ENCODE measurements at places on chromosomes 7 and 10. TPM values are rescaled to one million over a fixed set of nuclear protein-coding genes. Genes with fewer than 3 reads are reported as not detected.

GRCh38 chr7:110774071-110774470, 316.9 kb upstream of the LRRN3 start:
- DNase-seq, result no peak

DNA sequence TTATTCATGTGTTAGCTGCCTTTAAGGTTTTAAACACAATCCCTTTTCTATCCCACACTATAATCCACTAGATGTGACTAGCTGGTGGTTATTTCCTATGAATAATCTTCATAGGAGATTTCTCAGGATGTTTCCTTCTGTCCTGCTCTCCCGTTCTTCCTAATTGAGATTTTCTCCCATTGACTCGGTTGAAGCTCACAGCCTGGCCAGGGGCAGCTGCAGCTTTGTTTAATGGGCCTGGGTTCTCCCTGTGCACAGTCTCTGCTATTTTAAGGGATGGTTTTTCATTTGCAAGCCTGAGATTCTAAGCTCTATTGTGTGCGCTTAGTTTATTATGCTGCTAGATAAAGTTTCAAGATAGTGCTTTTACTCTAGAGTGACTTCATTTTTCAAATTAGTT, 283.4 kb upstream of the AOAH start:
- DNase-seq, result no peak

DNA sequence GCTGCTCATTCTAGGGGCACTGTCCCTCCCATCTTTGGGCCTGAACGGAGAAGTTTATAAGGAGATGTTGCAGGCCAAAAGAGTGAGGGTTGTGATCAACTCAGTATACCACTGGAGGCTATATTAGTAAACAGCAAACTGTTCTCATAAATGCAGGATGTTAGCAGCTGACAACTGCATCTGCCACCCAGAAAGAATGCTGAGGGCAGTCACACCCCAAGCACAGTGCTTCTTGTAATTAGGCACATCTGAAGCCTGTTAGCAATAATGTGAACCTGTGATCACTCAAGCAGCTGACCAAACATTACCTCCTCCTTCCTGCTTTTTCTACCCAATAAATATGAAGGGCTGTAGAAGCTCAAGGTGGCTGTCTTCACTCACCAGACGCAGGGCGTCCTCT, 38.4 kb upstream of the ZNF138 start:
- DNase-seq, result no peak

GRCh38 chr10:93797825-93798224, 40.1 kb downstream of the LGI1 start:
- no peak for DNase-seq

GRCh38 chr10:31888442-31888841, 40.2 kb downstream of the ARHGAP12 start:
- no peak for DNase-seq

The SEMA4G gene
- polyA plus RNA-seq, result 64.2 TPM

The ZNRF2 gene
- 9.0 TPM for polyA plus RNA-seq

The LIPJ gene
- not detected for polyA plus RNA-seq

Measured in muscle of arm (tissue), 14 donors.